Dermis microvascular lymphatic vessel endothelial cell (primary cell): ENCODE measurements at places on chromosomes 3 and 15. TPM values are rescaled to one million over a fixed set of nuclear protein-coding genes. Genes with fewer than 3 reads are reported as not detected.
A peak's percentile ranks its signal among the peaks of the same experiment; 100 is the strongest.

DLEC1 gene
- under 0.01 TPM in 2 replicates for total RNA-seq

TMCO5A gene
- total RNA-seq, result not detected in 2 replicates

ARGFX gene
- not detected in 2 replicates for total RNA-seq

ST6GAL1 gene
- total RNA-seq, result 32.5 and 85.3 TPM in 2 replicates

ATP10A gene
- under 0.01 TPM in 1 of 2 replicates, not detected in the other for total RNA-seq

WDR93 gene
- under 0.01 TPM in 1 of 2 replicates, not detected in the other for total RNA-seq

RTP4 gene
- total RNA-seq, result 1.3 and 5.2 TPM in 2 replicates

ZNF660 gene
- 0.51 and 0.76 TPM in 2 replicates for total RNA-seq

- DNase-seq, result no peak
Measured at GRCh38 chr3:194877291-194878119, 191.8 kb downstream of the FAM43A start.

GRCh38 chr3:26622621-26623418 lies at the start of gene LRRC3B:
Gene LRRC3B, plus strand, starts transcription at chr3:26622772. Its CDS starts 86,901 bp downstream, at chr3:26709673.
- no peak for DNase-seq

DNA sequence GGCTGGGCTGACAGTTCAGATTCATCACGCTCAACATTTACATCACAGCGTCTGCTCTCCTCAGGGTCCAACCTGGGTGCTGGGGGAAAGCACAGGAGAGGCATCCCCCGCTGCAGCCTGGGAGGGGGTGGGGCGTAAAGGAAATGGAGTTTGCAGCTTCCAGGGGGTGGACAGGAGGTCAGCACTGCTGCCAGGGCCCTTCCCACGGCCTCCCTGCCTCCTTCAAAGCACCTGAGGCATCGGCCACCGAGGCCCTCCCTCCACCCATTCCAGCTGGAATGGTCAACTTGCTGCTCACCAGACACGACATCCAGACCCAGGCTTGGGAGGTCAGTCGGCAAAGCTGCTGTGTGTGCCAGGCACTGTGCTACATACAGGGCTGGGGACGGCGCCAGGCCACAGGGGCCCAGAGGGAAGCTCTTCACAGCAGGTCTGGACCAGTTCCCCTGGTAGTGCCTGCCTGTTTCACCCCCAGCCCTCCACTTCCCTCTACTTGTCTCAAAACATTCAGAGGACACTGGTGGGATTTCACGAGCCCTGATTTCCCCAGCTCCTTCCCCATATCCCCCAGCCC lies 120.7 kb downstream of the ANP32A start:
- DNase-seq, result no peak

DNA sequence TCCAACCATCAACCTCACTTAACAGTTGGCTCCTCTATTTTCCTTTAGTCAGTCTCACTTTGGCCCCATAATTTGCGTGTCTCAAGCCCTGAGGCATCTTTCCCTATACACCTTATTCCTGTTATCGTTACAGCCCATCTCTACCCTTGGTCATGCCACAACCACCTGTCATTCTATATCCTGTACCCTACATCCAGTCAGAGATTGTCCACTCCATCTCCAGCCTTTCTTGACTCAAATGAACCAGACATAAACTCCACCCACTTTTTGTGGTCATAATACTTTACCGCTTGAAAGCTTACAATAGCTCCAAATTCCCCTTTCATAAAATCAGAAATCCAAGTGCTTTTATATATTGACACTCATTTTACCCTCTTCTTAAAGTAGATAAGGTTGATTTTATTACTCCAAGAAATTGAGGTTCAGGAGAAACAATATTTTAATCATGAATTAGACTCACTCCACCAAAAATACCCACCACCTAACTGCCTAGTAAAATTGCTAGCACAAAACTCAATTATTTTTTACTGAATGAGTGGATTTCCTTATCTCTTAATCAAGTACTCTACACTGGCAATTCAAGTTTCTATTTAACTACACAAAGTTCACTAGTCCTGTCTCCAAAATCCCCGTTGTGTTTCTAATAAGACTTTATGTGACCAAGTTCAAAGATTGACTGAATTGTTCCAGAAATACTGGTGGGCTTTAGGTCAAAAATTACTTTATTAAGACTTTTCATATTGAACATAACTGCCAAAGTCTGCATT lies 9.1 kb downstream of the CCR4 start:
- DNase-seq, result no peak

- DNase-seq, result no peak
Measured at GRCh38 chr15:31245756-31246155, 80.9 kb upstream of the KLF13 start.

GRCh38 chr3:72155391-72156064 lies 370.6 kb upstream of the PROK2 start:
- peak; percentile 83 for DNase-seq

DNA sequence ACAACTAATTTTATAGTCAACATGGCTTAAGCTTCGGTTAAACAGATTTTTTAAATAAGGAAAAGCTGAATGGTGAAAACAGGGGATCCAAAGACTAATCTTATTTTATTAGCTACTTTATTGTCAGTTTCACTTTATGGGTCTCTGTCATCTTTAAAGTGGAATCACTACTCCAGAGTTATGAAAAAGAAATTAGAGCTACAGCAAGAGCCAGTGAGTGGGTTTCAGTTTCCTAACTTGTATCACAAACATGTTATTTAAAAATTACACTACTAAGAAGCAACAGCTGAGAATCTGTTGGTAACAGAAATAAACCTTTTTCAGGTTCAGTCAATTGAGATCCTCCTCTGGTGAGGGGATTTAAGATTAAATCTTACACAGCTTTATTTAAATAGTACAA lies 10.0 kb downstream of the PHC3 start:
- no peak for DNase-seq

DNA sequence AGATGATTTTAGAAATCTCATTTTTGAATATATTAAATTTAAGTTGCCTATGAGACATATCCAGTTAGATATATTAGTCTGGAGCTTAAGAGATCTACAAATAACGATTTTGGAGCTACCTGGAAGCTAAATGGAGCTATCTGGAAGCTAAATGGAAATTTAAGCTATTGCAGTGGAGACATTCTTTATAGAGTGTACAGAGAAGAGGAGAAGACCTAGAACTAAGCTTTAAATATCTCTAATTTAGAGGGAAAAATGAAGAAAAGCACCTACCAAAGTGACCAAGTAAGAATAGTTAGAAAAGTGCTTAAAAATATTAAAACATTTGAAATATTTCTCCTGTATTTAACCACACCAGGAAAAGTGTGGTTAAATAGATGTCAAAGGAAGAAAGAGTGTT lies 28.3 kb downstream of the SPESP1 start:
- no peak for DNase-seq

GRCh38 chr15:34043391-34043790 lies 4.4 kb upstream of the AVEN start:
- no peak for DNase-seq

GRCh38 chr15:84983711-84984110 lies 2.1 kb downstream of the PDE8A start:
- DNase-seq, result peak; percentile 10

DNA sequence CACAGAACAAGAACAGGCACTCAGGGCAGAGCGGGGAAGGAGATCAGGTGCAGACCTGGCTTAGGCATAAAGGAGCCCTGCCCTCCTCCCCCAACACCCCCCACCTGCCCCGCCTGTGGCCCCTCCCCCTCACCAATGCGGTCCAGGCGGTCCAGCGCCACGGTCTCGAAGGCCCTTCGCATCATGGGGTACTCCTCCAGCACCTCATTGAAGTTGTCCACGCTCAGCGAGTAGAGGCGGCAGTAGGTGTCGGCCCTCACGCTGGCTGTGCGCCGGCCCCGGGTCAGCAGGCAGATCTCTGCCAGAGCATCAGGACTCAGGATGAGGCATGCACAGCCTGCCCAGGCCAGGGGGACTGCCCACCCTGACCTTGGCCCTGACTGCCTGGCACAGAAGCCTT lies 44.8 kb downstream of the HCN4 start:
- DNase-seq, result no peak

GRCh38 chr3:71753701-71754609 lies at the start of gene GPR27:
Gene GPR27, plus strand, starts transcription at chr3:71753855. Its CDS starts 195 bp downstream, at chr3:71754050.
- peak; percentile 16 for DNase-seq
